HS-27A (cell line): ENCODE measurements at places on chromosomes 16 and 17.

- DNase-seq = no peak
Observed at GRCh38 chr16:69818891-69819545, 56.9 kb downstream of the WWP2 start.

- DNase-seq = no peak
Observed at GRCh38 chr17:7437950-7438614, 1.2 kb upstream of the FGF11 start.

GRCh38 chr16:55913716-55914115 is 38.5 kb upstream of the CES5A start:
- DNase-seq = no peak

DNA sequence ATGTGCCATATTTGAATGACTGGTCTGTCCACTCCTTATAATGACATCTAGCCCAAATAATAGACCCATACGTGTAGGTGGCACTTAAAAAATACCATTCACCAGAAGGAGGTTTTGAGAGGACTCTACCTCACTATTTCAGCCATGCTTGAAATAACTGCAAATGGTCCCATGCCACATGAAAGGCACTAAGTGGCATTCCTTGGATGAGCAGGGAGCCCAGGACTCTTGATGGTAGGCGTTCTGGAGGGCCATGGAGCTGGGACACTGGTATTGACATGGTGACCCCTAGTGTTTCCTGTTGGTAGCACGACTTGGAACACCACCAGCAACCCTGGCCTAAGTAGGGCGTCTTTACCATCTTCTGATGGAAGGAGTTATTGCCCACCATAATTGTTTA is 148.7 kb upstream of the ZFHX3 start:
- peak; percentile 58 for DNase-seq

DNA sequence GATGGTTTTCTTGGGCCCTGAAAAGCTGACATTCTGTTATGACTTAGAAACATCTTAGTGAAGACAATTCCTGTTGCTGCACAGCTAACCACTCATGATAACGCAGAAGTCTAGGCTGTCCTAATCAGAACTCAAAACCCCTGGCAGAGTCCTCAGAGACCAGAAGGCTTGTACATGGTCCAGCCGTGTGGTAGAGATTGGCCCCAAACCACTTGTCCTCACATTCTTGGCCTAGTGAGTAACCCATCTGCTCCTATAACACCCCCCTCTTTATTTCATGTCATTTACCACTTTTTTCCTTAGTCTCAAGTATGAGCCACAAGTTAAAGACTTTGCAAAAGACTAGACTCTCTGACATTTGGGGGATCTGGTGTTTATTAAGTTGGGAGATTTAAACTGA is 116.5 kb upstream of the ADAMTS18 start:
- no peak for DNase-seq

DNA sequence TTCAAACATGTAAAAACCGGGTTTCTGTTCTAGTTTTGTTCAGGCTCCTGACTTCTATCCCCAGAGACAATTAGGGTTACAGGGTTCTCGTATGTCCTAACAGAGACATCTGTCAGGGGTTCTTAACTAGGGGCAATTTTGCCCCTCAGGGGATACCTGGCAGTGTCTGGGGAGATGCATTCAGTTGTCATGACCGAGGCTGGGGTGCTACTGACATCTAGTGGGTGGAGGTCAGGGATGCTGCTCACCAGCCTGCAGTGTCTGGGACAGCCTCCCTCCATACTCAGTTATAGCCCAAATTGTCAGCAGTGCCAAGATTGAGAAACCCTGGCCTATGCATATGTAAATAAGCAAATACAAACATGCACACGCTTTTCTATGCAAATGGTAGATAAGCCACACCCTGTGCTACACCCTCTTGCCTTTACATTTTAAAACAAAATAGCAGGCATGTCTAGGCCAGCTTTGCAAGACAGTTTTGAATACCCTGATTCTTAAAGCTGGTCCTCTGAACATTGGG is 37.4 kb downstream of the CLEC16A start:
- DNase-seq = no peak

DNA sequence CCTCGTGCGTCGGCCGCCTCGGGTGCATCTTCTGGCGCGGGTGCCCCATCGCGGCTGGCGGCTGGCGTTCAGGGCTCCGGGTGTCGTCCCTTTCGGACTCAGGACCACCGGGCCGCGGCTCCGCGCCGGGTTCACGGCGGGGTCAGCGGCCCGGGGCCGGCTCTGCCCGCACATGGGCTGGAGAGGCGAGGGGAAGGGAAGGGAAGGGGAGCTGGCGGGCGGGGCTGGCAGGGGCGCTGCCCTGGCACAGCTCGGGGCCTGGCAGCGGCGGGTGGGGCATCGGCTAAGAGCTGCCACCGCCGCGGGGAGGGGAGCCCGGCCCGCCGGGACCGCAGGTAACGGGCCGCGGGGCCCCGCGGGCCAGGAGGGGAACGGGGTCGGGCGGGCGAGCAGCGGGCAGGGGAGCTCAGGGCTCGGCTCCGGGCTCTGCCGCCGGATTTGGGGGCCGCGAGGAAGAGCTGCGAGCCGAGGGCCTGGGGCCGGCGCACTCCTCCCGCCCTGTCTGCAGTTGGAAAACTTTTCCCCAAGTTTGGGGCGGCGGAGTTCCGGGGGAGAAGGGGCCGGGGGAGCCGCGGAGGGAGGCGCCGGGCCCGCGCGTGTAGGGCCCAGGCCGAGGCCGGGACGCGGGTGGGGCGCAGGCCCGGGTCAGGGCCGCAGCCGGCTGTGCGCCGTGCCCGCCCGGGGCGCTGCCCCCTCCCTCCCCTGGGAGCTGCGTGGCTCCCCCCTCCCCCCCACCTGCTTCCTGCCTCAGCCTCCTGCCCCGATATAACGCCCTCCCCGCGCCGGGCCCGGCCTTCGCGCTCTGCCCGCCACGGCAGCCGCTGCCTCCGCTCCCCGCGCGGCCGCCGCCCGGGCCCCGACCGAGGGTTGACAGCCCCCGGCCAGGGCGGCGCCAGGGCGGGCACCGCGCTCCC is 646 bp downstream of the HIC1 start:
- DNase-seq = no peak

- DNase-seq = no peak
Observed at GRCh38 chr16:87657621-87658192, 55.4 kb downstream of the JPH3 start.

DNA sequence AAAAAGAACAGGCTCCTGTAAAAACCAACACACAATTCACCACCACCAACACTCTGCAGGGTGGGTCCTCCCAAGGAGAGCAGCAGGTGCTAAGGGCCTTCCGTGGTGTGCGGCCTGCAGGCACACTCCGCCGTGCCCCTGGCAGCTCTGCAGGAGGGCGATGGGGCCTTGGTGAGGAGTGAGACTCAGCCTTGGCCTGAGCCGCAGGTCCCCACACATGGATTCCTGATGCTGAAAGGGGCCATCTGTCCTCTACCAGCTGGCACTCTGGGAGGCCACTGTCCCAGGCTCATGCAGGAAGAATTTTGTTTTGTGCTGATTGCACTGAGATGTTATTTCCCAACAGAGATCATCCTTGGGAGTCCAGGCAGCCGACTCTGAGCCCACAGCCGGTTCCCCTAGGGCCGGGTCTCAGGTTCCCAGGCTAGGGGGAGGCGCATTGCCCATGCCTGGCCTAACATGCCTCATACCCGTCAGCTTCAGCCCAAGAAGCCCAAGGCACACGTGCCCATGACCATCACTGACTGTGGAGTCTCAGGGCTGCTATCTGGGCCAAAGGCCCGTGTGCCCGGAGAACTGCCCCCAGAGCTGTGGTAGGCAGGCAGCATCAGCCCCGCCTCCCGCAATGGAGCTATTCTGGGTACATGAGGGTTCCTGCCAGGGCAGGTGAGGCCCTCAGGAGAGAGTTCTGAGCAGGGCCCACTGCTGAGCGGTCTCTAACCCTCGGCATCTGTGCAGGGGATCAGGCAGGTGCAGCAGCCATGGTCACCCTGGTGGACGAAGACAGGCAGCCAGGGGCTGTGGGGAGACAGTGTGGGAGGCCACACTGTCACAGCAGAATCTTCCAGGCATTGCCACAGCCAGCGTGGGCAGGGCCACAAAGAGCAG is 97.9 kb upstream of the ZNF469 start:
- no peak for DNase-seq

GRCh38 chr16:69036399-69037091 is 68.9 kb upstream of the HAS3 start:
- no peak for DNase-seq

- DNase-seq = peak; percentile 62
Observed at GRCh38 chr16:3980253-3981111, 100.0 kb upstream of the CREBBP start.

DNA sequence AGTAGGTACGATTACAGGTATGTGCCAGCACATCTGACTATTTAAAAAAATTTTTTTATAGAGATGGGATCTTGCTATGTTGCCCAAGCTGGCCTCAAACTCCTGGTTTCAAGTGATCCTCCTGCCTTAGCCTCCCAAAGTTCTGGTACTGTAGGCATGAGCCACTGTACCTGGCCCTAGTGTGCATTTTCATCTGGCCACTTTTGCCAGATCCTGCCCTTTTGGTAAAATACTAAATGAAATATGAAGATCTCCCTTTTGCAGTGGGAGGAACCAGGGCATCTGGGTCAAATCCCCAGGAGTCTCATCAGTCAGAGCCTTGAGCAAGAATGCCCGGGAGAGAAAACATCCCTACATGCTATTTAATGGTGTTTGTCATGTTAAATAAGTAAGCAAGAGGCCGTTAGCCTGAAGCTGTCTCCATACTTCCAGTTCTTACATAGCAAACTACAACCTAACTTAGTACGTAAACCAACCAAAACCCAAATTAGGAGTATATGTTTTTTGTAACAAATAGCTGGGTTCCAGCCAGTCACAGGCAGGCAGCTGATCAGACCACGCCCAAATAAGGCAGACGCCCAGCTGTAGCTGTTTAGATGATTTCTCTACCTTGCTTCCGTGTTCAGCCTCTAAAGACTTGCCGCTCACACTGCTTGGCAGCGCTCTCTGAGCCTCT is 46.5 kb upstream of the CLEC18A start:
- DNase-seq = no peak

DNA sequence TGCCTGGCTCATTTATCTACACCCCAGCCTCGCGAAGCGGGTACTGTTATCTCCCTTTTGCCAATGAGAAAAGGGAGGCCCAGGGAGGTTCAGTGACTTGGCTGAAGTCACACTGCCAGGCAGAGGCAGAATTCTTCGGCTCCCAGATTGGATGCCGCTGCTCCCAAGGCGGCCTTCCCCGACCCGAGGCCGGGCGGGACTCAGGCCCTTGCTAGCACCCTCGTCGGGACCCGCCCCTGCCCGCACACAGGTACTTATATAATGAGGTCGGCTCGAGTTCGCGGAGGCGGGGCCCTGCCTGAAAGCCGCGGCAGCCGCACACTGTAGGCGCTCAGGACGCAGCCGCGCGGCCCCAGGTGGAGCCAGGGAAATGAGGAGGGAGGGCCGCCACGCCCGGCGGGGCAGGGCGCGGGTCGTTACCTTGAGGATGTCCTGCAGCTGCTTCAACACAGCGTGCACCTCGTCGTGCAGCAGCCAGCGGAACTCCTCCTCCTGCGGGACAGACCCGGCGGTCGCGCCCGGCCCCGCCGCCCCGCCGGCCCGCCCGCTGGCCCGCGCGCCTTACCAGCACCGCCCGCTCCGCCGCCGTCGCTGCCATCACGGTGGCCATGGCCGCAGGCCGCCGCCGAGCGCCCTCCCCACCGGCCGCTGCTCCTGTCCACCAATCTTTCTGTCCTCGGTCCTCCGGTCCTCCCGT is at the start of gene ROGDI:
Gene ROGDI (minus strand): TSS at position 672 of the 697 bp plus-strand sequence. CDS start 62 bp downstream, at position 610.
- no peak for DNase-seq
